ENCODE measurements at places on chromosomes 2 and 18.

DNA sequence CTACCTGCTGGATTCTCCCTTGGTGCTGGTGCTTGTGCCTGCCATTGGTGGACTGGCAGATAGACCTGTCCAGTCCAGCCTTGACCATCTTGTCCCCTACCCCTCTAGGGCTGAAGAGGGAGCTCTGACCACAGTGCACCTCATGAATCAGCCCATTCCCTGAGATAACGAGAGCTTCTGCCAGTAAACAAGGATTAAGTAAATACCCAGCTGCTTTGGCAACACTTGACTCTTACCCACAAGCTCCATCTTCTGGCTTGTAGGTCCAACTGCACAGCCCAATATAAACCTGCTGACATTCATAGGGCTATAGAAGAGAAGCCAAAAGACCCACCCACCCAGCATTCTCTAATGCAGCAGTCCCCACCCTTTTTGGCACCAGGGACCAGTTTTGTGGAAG lies 186.4 kb downstream of the PIK3C3 start:
- DNase-seq: no peak

GRCh38 chr2:15041429-15041837 lies 408.9 kb downstream of the LRATD1 start:
- no peak for DNase-seq

GRCh38 chr2:20429528-20429927 lies 17.3 kb upstream of the RHOB start:
- DNase-seq: no peak

GRCh38 chr2:161956738-161957137 lies 117.3 kb downstream of the DPP4 start:
- no peak for DNase-seq

- DNase-seq: no peak
Observed at GRCh38 chr2:205025580-205026240, 480.4 kb downstream of the PARD3B start.

- no peak for DNase-seq
Observed at GRCh38 chr2:239035997-239036731, 188.3 kb downstream of the TWIST2 start.

DNA sequence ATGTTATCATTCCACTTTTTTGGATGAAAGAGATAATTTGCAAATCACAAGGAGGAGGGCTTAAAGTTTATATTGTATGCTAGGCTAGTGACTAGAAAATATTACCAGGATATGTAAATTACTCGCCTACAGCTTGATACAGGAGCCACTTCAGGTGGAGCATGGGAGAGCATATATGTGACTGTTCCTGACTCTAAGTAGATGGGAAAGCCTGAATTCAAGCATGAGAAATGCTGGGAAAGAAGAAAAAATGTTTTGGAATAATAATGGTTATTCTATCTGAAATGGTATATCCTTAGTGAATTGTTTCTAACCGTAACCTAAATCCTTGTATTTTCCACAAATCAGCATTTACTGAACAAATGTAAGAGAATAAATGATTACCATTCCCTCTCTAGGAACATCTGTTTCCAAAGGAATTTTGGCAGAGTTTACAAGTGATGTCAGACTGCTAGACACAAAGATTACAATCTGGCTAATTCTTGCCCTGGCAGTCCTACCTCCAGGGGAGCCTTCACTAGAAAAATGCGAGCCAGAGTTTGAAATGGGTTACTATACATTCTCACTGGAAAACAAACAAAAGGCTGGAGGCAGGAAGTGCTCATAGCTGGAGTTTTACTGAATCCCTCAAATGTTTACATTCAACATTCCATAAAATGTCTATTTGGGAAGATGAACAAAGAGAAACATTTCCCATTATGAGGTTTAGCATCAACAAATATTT lies 129.4 kb upstream of the MAPRE2 start:
- DNase-seq: no peak

DNA sequence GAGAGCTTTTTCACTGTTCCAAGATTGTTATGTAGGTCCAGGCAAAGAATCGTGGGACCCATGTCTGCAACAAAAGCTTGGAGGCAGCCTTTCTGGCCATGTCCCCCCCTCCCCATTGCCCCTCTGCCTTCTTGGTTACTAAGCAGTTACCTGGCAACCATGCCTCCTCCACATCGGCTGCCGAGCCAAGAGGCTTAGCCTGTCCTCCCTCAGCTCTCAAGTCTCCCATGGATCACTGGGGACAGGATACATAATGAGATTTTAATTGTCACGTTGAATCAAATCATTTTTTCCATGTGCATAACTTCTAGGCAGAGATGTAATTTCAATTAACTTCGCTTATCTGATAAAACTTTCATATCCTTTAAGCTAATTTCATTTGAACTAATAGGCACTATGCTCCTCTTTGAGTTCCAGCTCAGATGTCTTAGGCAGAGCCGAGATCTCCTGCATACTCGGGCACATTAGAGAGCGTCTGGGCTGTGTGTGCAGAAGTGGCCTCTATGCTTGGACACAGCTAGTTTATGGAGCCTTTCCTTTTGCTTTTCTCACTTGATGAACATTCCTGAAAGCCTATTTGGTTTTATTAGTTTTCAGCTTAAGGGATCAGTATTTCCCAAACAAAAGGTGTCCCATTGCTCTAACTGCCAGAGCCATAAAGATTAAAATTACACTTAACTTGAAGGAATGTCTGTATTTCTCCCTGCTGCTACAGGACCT lies 80.7 kb downstream of the LYPD1 start:
- peak; percentile 16 for DNase-seq

DNA sequence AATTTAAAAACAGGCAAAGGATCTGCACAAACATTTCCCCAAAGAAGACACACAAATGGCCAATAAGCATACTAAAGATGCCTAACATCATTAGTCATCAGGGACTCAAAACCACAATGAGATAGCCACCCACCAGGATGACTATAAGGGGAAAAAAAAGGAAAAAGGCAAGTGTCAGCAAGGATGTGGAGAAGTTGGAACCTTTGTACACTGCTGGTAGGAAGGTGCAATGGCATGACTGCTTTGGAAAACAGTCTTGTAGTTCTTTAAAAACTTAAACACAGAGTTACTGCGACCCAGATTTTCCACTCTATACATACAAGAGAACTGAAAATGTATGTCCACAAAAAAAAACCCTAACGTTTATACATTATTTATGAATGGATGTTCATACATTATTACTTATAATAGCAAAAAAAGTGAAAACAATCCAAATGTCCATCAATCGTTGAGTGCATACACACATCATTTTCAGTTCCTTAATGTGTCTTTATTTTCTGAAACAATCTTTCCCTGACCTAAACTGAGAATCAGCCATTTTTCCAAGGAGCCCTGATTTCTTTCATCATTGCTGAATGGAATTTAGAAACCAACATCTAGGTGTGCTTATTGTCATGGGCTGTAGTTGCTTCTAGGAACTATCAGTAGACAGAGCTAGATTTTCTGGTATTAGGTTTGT lies 64.7 kb upstream of the TLK1 start:
- DNase-seq: no peak

- DNase-seq: peak; percentile 33
Observed at GRCh38 chr18:5628512-5629255, 84.9 kb upstream of the EPB41L3 start.

DNA sequence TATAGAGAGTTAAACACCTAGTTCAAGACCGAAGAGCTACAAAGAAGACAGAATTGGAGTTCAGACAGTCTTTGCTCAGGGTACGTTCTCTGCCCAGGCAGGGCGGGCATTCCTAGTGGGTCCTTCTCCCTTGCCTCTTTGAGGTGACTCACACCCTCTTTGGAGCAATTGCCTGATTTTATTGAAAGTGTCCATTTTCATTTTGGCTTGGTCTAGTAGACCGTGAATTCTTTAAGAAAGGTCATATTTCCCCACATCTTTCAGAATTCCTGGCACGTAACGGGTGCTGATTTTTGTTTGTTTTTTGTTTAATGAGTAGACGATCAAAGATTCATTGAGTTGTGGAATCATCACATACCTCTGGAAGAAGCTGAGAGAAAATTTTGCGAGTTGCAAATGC lies 871.5 kb downstream of the RNF144A start:
- DNase-seq: no peak

DNA sequence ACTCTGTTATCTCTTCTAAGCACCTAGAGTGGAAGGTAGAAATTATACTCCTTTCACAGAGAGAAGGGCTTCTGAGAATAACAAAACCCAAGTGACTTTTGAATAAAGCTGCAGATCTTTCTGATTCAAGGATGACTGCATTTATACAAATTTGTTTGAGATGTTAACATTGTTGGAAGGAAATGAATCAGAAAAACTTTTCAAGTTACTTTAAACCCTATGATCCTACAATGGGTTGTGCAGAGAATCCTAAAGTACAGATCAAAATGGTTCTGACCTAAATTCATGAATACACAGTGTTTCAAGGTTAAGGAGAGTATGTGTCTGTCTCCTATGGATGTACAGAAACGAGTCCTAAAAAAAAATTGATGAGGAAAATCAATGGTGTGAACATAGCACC lies 1.8 kb downstream of the RFTN2 start:
- DNase-seq: no peak

DNA sequence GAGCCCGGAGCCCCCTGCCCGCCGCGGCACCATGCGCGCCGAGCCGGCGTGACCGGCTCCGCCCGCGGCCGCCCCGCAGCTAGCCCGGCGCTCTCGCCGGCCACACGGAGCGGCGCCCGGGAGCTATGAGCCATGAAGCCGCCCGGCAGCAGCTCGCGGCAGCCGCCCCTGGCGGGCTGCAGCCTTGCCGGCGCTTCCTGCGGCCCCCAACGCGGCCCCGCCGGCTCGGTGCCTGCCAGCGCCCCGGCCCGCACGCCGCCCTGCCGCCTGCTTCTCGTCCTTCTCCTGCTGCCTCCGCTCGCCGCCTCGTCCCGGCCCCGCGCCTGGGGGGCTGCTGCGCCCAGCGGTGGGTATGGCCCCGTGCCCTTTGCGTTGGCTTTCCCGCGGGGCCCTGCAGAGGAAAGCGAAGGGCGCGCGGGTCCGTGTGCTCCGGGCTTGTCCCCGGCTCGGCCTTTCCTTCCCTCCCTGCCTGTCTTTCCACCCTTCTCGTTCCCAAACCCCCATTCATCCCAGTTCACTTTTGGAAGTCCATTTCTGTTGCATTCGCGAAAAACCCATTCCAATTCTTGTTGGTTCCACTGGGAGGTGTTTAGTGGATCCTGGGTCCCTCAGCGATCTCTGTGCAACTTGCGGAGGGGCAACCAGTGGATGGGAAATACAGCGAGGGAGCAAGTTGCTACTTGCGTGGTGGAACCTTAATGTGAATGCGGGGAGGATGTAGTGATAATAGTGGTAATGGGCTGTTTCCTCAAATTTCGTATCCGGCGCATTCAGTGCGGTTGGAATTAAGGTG lies 599 bp downstream of the ADAM23 start:
- DNase-seq: no peak

All from anterior cingulate cortex (tissue), 58 donors.